ENCODE measurements at places on chromosomes 4 and X.

DNA sequence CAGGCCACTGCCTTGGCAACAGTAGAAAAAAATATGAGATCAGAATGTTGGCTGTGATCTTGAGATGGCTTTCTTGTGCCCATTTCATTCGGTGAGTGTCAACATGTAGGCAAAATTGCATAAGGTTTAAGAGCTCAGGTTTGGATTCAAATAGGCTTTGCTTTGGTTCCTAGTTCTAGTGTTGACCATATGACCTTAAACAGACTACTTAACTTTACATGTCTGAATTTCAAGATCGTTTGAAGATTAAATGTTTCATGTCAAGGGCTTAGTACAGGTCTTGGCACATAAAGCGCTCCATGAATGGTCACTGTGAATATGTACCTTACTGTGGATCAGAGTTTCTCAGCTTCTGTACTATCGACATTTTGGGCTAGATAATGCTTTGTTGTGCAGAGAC lies 204.2 kb downstream of the MGST2 start:
- no peak for DNase-seq

DNA sequence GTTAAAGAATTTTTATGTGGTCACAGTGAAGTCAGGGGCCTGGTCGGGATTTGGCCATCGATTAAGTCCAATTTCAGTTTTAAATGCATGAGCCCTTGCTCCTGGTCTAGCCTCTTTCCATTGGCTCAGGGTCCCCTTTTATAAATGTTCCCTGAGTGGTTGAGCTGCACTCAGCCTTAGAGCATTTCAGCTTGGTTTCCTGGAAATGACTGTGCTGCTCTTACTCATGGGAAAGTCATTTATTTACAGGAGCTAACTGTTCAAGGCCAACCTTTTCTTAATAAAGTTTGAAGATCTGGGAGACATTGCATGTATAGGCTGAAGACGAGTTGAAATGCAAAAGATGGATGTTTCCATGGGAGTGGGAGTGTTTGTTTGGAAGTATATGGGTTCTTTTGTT lies 98.8 kb upstream of the CLNK start:
- DNase-seq: no peak

DNA sequence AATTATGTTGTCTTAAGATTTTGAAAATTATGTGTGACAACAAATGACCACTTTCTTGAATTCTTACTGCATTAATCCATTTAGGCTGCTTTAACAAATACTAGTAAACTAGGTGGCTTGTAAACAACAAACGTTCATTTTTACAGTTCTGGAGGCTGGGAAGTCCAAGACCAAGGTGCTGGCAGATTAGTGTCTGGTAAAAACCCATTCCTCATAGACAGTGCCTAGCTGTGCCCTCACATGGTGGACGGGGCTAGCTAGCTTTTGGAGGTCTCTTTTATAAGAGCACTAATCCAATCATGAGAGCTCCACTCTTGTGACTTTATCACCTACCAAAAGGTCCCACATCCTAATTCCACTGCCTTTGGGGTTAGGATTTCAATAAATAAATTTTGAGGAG lies 425.8 kb downstream of the SPRY1 start:
- no peak for DNase-seq

- DNase-seq: no peak
These were observed 27.5 kb upstream of the NDUFC1 start for GRCh38 chr4:139329665-139330200.

- DNase-seq: no peak
These were observed 157.3 kb downstream of the TMA16 start for GRCh38 chr4:163651761-163652160.

DNA sequence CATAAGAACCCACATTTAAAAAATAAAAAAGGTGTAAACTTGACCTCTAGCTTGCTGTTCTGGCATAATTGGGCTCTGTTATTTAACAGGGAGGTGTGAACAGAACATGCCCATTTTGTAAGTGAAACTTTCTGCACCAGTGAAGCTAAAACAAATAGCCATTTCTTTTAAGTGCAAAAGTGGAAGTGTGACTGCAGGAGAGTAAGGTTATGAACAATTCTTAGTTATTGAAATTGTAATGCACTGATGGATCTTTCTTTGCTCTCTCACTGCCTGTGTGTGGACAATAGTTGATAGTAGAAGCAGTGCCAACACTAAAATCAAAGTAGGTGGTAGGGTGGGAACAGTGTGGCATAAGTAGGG lies 12.6 kb downstream of the P2RY10 start:
- DNase-seq: no peak

- no peak for DNase-seq
These were observed 184.7 kb upstream of the HCCS start for GRCh38 chrX:10926404-10926803.

- no peak for DNase-seq
These were observed 44.8 kb downstream of the NPFFR2 start for GRCh38 chr4:72076562-72076961.

GRCh38 chr4:59818656-59819055 lies 1381.5 kb upstream of the ADGRL3 start:
- no peak for DNase-seq

- no peak for DNase-seq
These were observed 584.8 kb upstream of the INTU start for GRCh38 chr4:127047930-127048329.

- no peak for DNase-seq
These were observed 212.8 kb downstream of the AFAP1 start for GRCh38 chr4:7726665-7727413.

GRCh38 chr4:19155568-19155967 lies 1096.1 kb upstream of the SLIT2 start:
- no peak for DNase-seq

- no peak for DNase-seq
These were observed 331.0 kb upstream of the PCDH10 start for GRCh38 chr4:132818091-132818490.

- DNase-seq: no peak
These were observed 9.3 kb downstream of the TMEM255A start for GRCh38 chrX:120301960-120302359.

- DNase-seq: no peak
These were observed 184.6 kb upstream of the BCOR start for GRCh38 chrX:40282348-40282747.

DNA sequence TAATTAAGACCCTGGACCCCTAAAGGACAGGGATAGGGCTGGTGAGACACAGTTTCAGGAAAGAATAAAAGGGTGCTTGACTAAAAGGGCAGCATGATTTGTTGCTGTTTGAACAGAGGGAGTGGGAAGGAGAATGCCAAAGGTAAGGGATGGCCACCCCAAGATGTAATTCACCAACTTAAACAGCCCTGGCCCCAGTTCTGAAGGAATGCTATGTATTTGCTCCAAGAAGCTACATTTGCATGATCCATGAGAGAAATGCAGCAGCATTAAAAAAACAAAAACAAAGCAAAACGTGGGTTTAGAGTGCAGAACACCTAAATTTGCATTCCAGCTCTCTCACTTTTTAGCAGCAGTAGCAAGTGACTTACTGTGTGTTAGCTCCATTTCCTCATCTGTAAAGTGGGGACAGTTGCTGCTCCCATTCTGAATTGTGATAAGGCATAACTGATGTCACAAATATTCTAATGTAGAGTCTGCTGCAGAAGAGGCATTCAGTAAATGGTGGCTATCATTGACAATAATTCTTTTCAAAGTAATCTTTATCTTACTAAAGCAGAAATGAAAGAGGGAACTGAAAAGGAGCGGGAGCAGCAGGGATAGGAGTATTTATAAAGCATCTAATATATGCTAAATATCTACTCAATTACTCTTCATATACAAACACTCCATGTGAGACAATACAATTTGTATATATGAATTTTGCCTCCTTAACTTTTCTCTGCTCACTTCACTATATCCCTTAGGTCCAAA lies 115.8 kb downstream of the PPARGC1A start:
- DNase-seq: no peak

DNA sequence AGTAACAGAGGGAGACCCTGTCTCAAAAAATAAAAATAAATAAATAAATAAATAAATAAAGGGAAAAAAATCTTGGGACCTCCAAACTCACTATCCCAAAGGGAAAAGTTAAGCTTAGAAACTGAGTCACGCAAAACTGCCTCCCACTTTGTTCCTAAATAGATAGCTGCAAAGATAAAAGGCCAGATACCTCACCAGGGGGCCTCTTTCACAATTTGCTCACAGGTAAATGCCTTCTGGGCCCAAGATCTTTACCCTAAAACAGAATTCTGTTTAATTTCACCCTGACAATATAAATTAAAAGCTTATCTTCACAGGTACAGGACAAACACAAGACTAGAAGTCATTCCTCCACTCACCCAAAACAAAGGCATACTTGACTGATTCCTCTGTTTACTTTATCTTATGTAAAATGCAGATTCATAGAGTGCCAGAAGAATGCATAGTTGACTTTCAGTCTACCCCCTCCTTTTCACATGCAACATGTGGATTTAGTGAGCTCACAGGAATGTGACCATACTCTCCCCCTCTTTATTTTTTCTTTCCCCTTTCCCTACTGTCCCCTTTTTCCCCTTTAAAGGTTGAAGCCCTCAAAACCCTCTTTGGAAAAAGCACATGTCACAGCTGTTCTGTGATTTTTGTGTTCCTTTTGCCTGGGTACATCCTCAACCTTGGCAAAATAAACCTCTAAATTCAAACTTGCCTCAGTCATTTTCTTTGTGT lies 23.4 kb downstream of the ELF2 start:
- DNase-seq: no peak

- no peak for DNase-seq
These were observed 89.6 kb upstream of the KIT start for GRCh38 chr4:54568184-54568583.

DNA sequence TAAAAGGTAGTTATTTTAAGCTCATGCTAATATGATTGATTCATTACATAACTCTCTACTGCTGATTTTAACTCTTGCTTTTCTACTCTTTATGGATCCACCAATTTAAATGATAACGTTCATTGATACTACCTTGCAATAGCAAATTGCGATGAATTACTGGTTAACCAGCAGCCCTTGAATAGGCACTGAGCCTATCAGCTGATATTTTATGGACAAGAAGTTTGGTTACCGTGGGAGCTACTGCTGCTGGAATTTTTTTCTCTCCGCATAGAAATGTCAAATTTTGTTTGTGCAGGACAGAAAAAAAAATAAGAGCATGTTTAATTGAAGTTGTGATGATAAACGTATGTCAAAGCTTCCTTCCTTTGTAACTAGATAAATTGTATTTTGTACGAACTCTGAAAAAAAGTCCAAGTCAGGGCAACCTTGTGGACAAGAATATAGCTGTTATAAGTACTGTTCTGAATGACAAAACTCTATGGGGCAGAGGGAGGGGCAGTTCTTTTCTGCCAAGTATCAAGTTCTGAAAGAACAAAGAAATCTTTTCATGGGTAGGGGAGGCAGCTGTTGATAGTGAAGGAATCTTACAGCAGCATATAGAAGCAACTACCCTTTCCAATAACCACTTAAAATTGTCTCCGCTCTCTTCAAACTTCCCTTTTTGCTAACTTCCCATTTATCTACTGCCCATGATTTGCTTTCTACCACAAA lies 434.9 kb upstream of the PABPC4L start:
- no peak for DNase-seq

GRCh38 chr4:77820649-77821561 lies 1.7 kb upstream of the CNOT6L start:
- no peak for DNase-seq

DNA sequence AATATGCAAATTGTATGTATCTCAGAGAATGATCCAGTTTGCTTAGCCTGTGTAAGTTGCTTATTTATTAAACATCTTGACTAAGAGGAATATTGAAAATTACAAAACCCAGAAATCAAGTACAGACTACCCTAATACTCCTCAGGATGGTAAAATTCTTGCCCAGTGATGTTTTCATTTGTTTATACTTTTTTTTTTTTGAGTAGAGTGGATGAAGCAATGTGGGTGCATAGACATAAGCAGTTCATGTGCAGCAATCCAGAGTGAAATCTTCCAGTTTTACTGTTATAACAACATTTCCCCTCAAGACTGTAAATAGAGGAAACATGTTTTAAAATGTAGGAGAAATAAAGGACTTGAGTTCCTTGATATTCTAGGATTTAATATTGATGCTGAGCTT lies 4.7 kb downstream of the GLRB start:
- no peak for DNase-seq

GRCh38 chr4:15809058-15809457 lies 30.9 kb downstream of the CD38 start:
- no peak for DNase-seq

GRCh38 chr4:105232374-105232773 lies 85.7 kb downstream of the TET2 start:
- no peak for DNase-seq

GRCh38 chrX:17990532-17990931 lies 129.4 kb upstream of the RAI2 start:
- no peak for DNase-seq

- no peak for DNase-seq
These were observed 611.2 kb downstream of the RPA4 start for GRCh38 chrX:97494756-97495372.

GRCh38 chr4:16694884-16695276 lies 203.6 kb downstream of the LDB2 start:
- DNase-seq: no peak

- no peak for DNase-seq
These were observed 186.5 kb downstream of the MAB21L2 start for GRCh38 chr4:150768497-150768896.

DNA sequence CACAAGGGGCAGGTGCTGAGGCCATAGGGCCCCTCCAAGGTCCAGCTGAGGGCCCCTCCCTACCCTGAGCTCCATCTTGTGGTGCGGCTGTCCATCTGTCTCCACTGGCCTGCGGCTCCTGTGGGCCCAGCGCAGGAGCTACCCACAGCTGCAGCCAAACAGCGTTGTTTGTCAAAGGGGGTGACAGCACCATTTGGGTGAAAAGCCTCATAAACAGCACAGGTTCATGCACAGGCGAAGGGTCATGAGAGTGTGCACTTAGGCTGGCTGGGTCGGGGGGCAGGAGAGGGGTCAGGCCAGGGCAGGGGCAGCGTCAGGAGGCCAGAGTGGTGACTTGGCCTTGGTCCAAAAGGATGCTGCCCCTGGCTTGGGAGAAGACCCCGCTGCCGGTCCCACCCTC lies 32.3 kb downstream of the BLOC1S4 start:
- no peak for DNase-seq

- no peak for DNase-seq
These were observed 10.3 kb upstream of the TRMT2B start for GRCh38 chrX:101062176-101062575.

GRCh38 chr4:87005369-87005689 lies 70.5 kb downstream of the AFF1 start:
- DNase-seq: no peak

- no peak for DNase-seq
These were observed 164.0 kb downstream of the SH3KBP1 start for GRCh38 chrX:19723427-19723826.

GRCh38 chr4:137632842-137633241 lies 100.5 kb upstream of the PCDH18 start:
- no peak for DNase-seq
